ENCODE measurements at places on chromosomes 5 and 9.

DNA sequence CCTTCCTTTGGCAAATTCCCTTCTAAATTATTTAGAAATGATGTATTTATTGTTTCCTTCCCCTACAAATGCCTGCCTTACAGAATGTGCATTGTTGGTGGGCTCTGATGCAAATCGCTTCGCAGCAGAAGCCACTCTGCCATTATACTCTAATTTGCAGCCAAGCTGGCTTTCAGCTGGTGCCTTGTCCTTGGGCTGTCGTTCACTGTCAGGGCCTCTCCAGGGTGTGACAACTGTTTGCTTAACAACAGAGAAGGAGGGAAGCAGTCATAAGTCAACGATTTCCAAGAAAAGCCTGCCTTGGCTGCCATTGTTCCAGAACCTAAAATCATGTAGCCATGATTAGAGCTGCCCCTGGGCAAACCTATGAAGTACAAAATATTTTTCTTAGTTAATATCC is 260.1 kb upstream of the RGMB start:
- DNase-seq, result no peak

DNA sequence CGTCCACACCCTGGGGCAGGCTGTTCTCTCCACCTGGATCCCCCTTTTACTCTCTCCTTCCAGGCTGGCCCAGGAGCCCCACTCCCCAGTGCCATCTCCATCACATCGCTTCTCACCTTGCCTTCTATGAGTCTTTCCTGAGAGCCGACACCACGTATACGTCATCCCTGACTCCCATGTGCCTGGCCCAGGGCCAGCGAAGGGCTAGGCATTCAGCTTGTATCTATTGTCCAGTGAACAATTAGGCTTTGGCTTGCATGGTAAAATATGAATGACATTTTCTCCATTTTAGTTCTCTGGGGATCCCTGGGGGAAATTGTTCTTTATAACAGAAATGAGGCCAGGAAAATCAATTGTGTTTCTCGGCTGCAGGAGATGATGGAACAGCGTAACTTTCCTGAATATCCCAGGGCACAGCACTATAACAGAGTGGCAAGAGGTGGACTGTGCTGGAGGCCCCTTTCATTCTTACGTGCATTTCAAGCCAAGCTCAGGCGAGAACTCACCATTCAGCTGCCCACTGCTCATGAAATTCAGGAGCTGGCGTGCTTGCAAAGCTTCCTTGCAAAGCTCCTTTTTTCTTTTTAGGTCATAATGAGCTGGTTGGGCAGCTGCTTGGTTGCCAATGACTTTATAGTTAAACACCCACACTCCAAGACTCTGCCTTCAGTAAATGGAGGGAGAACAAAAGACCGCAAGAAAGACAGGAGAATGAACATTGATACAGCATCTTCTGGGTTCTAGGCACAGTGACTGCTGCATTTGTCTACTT is 37.7 kb downstream of the NSG2 start:
- no peak for DNase-seq

- DNase-seq, result no peak
These were observed 28.5 kb downstream of the NFIL3 start for GRCh38 chr9:91395106-91395552.

GRCh38 chr5:135710045-135710675 is 124.3 kb upstream of the SLC25A48 start:
- no peak for DNase-seq

DNA sequence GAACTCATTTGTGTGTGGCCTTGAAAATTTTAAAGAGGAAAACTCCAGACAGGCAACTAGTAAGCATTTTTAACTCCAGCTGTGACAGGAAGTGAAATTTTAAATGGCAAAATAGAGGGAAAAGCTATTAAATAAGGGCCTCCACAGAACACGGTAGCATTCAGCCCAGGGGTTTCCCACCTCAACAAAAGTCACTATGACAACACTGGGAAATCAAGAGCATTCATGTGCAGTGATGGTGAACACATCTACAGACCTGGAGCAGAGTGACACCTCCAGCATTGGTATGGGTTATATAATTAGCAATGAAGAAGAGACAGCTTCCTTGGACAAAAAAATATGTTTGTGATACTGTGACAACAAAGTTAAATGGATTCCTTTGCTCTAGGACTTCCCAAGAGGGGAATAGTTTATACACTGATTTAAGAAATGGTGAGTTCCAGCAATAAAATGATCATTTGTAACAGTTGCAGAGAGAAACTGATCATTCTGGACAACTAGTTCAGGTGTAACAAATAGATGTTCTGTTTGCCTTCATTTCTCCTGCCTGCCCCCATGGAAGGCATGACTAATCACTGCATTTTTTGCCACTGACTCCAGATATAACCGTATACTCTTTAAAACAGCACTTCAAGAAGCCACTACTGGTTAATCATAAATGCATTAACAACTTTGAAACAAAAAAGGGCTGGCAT is 93.3 kb upstream of the SLC44A1 start:
- DNase-seq, result no peak

- peak; percentile 36 for DNase-seq
These were observed 647 bp downstream of the SMARCA2 start for GRCh38 chr9:2015581-2016407.

GRCh38 chr5:163508753-163509152 is 3.3 kb downstream of the MAT2B start:
- DNase-seq, result no peak

DNA sequence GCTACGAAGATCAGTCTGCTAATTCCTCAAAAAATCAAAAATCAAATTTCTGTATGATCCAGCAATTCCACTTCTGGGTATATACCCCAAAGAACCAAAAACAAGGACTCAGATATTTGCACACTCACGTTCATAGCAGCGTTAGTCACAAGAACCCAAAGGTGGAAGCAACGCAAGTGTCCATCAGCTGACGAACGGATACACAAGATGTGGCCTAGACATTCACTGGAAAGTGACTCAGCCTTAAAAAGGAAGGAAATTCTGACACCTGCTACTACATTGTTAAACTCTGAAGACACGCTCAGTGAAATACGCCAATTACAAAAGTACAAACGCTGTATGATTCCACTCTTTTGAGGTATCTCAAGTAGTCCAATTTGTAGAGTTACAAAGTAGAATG is 93.3 kb downstream of the OTULIN start:
- DNase-seq, result no peak

GRCh38 chr9:134287591-134288491 is 38.4 kb upstream of the RXRA start:
- no peak for DNase-seq

DNA sequence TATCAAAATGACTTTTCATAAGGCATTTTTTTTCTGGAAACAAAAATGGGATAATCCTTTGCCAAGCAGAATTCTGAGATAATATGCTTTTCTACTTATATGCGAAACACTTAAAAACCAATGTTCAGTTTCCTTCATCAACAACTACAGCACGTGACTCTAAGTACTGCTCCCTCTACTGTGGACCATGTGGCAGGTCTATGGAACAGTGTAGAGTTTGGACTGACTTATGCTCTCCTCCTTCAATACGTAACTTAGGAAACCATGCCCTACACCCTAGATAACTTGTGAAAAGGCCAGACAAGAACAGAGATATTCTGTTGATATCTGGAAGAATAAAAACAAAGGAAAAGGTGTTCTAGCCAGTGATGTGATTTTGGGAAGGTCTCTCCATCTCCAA is 111.3 kb upstream of the GNA14 start:
- no peak for DNase-seq

GRCh38 chr5:14756478-14756877 is 92.0 kb downstream of the OTULIN start:
- DNase-seq, result no peak

DNA sequence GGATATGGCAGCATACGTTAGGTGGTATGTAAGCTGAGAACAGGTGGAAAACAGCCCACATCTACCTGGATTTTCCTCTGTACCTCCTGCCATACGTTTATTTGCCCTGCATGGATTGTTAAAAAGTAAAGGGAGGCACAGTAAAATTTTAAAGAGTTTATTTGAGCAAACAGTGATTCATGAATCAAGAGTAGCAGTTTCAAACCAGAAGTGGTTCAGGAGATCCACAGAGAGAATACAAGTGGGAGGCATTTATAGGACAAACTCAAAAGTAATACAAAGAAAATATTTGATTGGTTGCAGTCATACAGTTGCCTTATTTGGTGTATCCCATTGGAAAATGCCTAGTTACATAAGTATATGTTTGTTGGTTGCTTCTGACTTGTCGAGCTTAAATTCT is 117.6 kb downstream of the FAM170A start:
- no peak for DNase-seq

DNA sequence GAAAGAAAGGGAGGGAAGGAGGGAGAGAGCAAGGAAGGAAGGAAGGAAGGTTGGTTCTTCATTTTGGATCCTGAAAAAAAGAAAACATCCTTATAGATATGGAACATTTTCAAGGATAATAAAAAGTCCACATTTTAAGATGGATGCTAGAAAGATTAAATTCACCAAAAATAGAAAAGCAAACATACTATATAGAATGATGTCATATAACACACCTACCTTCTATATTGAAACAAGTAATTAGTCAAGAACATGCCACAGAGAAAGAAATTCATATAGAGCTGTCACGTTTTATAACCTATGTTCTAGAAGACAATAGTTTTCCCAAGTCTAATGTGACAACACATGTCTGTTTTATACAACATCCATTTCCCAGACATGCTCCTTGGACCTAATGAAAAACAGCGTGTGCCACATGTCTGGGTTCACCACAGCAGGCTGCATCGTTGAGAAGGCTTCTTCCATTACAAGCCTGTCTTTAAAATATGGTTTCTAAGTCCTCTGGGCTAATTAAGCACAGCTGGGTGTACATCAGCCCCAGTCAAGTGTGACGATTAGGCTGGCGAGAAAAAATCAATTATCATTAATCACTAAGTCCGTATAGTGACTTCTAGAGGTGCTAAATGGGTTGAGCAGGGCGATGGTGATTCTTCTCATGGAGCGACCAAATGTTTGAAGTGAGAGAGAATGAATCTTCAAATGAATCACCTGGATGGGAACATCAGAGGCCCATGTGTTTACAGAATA is 301.8 kb downstream of the TLE1 start:
- DNase-seq, result no peak

DNA sequence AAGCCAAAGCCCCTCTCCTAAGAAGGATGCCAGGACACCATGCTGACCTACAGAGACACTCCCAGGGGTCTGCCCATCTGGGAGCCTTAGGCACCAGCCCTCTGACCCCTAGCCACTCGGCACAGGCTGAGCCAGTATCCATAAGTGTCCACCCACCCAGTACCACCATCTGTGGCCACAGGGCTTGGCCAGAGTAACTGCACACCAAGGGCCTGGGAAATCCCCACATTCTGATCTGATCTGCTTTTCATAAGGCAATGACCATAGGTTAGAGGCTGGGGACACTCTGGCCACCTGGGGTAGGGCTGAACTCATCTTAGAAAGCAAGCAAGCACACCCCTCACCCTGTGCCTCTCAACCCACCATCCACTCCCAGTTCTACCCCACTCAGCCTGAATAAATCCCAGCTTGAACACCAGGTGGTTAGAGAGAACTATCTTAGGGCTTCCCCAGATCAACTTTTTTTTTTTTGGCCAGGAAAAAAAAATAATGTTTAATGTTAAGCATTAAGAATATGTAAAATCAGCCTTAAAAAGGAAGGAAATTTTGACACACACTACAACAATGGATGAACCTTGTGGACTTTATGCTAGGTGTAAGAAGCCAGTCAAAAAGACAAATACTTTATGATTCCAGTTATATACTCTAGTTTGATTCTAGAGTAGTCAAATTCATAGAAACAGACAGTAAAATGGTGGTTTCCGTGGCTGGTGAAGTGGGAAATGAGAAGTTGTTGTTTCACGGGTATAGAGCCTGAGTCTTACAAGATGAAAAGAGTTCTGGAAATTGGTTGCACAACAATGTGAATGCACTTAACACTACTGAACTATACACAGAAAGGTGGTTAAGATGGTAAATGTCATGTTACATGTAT is 6.2 kb downstream of the GNPDA1 start:
- peak; percentile 55 for DNase-seq

GRCh38 chr5:157750320-157750719 is 6.8 kb downstream of the LSM11 start:
- DNase-seq, result no peak

DNA sequence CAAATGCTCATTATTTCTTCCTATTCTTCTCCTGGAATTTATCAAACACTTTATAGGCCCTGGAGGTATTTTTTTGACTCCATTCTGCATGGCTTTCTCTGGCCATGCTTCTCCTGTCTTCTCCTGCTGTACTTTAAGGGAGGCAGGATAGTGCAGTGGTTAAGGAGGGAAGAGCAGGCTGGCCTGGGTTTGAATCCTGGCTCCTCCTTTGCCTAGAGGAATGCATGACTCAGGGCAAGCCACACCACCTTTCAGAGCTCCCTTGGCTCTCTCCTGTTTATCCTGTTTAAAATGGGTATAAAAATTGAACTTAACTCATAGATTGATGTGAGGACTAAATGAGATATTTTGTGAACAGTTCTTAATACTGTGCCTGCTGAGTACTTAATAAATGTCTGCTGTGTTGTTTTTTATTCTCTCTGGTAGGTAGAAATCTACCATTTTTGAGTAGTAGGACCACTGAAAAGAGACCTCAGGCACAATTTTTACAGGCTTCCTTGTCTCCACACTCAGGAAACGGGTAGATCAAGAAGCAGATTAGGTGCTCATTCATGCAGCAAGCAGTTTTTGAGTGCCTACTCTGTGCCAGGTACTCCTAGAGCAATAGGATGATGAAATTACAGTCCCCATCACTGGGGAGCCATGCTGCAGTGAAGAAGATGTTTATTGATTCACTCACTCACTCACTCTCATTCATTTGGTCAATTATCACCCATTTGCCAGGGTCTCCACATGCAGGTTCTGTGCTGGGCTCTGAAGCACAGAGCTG is 32.7 kb upstream of the ARAP3 start:
- DNase-seq, result no peak

DNA sequence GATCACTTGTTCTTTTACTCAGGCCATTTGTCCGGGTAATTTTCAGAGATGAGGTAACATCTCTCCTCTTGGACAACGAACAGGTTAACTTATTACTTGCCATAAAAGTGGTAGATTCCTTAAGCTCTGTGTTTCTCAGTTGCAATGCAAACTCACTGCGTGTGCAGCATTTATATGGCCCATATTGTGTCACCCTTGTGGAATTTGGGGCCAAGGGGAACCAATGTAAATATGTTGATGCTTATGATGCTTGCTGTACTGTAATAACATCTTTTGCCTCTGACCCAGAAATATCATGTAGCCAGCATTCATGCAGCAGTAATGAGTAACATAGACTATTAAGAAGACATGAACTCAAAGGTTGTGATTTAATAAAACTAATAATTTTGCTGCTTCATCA is 175.8 kb downstream of the ADAMTS6 start:
- no peak for DNase-seq

GRCh38 chr5:80615266-80615914 is 39.1 kb upstream of the MSH3 start:
- DNase-seq, result no peak
